ENCODE measurements at places on chromosomes 4 and X.
A peak's percentile ranks its signal among the peaks of the same experiment; 100 is the strongest.

GRCh38 chr4:117893207-117893606, 141.1 kb upstream of the NDST3 start:
- no peak for DNase-seq

GRCh38 chr4:18670034-18670433, 648.5 kb upstream of the LCORL start:
- no peak for DNase-seq

DNA sequence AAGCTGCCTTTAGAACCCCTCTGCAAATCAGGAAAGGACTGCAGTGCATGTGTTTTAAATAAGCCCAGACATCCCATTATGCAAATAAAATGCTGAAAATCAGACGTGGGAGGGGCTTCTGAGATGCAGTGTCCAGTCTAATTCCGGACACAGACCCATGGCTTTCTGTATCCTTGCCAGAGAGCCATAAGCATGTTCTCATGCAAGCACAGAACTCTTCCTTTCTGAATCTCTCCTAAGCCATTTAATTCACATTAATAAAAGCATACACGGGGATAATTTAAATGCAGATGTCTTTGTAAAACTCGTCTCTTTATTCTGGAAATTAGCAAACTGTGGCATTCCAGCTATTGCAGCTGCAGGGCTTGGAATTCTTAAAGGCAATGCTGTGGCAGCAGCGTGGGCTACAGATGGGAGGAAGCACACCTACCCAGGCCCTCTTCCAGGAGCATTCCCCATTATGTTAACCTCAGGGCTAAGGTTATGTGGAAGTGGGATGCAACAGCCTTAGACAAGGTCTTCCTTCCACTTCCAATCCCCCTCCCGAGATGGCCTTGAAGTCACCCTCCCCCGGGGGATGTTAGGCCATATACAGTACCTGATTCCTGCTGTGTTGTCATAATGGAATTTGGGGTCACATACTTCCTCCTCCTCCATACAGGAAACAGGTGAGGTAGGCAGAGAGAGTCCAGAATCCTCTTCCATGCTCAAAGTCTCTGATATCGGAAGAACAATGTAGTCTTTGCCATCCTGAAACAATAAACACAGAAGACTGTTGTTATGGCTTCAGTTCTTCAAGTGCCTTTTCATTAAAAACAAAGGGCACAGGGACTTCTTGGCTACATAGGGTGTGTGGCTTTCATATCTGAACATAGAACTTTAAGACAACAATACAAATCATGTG, 38.1 kb downstream of the KDR start:
- DNase-seq = no peak

GRCh38 chr4:130053723-130054122, 957.8 kb downstream of the C4orf33 start:
- DNase-seq = no peak

- no peak for DNase-seq
Measured at GRCh38 chr4:127113844-127114362, 518.9 kb upstream of the INTU start.

DNA sequence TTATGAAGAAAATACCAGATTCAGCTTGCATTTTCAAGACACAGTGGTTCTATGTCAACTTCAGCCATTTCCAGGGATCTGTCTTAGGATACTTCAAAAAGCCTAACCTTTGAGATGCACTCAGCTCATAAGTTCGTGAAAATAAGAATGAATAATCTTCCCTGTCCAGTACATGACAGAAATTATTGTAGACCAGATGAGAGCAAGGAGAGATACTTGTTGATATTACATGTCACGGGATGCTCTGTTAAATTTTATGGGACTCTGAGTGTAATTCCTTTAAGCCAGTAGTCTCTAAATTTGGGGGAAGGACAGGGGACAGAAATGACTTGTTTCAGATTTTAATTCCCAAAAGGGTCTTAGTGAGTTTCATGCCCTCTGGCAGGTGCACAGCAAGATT, 8.8 kb downstream of the TBL1X start:
- DNase-seq = no peak

GRCh38 chr4:76463568-76463967, 28.5 kb downstream of the SHROOM3 start:
- no peak for DNase-seq

DNA sequence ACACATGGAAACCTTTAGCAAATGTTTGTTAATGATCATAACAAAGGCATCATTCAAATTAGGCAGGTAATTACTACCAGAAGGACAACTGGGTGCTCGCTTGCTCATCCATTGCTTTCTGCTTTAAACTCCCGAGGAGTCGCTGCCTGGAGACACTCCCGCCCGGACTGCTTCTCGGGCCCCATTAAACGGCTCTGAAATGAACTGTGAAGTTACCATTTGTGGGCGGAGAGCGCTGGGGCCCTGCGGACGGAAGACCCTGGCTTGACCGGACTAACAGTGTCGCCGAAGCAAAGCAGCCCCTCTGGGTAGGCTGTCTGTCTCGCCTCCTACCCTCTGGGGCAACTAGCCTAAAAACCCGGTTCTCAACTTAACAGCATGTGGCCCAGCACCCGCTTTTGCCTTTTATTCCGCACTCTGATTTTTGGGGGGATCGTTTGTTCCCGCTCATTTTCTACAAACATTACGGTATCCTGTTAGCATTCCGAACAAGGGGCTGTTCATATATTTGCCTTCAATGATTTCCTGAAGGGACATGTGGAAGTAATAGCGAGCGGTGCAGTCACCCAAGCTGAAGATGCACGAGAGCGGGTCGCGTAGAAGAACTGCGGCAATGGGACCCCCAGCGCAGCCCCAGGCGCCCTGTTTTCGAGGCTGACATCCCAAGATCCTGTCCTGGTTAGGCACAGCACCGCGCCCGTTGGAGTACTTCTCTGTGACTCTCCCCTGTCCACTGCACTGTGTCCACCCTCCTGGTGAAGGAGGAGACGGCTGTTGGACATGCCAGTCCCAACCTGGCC, 1.6 kb upstream of the PDGFRA start:
- DNase-seq = no peak

DNA sequence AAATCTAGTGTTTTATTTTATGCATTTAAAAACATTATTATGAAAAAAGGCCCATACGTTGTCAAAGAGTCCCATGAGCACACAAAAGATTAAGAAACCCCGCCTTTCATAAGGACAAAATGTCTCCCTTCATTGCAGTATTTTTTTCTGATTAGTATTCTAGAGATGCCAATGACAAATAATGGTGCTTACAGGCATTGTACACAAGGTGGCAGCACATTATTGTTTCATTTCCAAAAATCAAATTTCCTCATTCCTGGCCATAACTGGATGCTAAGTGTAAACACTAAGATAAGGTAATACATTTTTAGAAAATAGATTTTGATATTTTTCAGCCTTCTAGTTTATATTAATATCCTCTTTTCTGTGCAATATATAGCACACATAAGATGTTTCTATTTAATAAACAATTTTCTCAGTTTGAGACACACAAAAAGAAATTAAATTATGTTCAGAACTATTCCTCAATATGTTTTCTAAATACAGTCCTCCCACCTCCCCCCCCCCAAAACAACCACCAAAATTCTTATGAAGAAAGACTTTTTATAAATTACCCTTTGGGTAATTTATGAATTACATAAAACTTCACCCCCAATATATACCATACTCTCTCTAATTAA, 47.7 kb downstream of the TIGD2 start:
- DNase-seq = no peak

GRCh38 chr4:5970381-5971077, 47.7 kb downstream of the C4orf50 start:
- no peak for DNase-seq

DNA sequence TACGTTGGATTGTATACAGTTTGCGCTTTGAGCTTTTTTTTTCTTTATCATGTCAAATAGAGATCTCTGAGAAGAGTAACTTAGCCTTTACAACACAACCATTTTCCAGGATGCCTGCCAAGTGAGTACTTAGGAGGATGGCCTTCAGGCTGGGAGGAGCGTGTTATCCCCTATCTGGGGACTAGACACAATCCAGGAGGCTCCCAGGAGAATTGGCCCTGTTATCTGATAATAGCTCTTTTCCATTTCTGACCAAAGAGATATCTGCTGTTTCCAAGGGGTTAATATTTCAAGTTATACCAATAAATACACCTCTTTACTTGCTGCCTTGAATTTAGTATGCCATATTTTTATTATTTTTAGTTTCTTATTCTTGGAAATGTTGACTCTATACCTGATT, 169.5 kb upstream of the SMARCAD1 start:
- DNase-seq = no peak

DNA sequence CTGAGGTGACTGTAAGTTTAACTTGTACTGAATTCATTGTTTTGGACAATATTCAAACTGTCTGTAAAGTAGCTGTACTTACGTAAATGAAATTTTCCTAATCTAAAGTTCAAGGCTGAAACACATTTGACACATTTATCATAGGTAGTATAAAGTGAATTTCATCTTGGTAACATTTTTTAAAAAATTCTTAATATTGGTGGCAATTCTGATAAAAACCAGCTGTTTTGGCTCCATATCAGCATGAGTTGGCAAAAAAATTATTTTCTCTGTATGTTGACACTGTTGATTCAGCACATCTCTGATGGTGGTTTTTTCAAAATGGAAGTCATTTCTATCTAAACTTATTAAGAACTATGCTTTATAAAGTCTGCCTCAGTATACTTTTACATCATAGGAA, 30.9 kb downstream of the CXorf58 start:
- no peak for DNase-seq

GRCh38 chrX:29876733-29877132, 338.6 kb upstream of the MAGEB2 start:
- DNase-seq = no peak

GRCh38 chr4:108043526-108043925, 53.8 kb downstream of the HADH start:
- DNase-seq = no peak

- DNase-seq = no peak
Measured at GRCh38 chr4:72786401-72786990, 217.5 kb upstream of the ADAMTS3 start.

- peak; percentile 51 for DNase-seq
Measured at GRCh38 chr4:173371292-173372192, 788 bp downstream of the SAP30 start.

DNA sequence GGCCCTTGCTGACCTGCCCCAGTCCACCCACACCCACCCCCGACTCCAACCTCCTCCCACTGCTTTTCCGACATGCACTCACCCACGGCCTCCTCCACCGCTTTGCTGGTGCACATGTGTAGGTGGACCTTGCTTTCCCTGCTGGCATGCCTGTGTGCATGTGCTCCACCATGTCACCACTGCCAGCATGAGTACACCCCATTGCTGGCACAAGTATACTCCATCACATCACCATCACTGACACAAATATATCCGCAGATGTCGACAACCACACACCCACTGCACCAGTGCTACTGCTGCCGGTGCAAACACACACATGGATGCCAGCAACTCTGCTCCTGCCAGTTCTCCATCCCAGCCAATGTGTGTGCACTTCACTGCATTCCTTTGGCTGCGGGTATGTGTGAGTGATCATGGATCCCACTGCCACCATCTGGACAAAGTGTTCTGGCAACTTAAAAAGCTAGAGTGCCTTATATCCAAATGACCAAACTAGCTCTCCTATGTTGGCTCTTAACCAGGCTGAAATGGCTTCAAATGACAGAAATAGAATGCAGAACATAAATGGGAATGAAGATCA, 1072.3 kb downstream of the RAPGEF2 start:
- no peak for DNase-seq

- no peak for DNase-seq
Measured at GRCh38 chr4:24451870-24452269, 132.5 kb downstream of the DHX15 start.

DNA sequence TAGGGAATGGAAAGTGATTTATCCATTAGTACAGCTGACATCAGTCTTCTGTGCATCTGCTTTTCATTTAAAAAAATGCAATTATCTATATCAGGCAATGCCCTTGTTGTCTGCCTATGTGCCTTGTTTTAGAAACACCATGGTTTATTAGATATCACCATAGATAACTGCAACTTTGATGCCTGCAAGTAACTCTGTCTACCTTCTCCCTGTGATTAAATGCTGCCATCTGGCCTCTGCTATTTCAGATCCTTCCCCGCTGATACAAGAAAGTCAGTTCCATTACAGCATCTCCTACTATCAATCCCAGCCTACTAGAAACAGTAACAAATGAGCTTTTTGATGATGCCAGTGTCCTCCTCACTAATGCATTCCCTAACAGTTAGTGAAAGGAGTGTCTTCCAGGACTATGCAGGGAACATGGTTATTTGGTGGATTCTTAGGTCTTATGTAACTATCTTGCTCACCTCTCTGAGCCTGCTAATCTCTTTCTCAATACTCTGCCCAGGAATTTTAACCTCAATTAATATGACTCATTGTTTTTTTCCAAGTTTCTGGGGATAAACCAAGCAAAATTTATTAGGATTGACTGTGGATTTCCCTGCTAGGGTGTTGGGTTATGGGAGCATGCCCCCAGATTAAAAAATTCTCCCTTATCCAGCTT, 444.9 kb downstream of the RAPGEF2 start:
- DNase-seq = no peak

All from effector memory CD4-positive, alpha-beta T cell (primary cell).